Activated CD8-positive, alpha-beta T cell treated with anti-CD3 and anti-CD28 coated beads, Interleukin-2, amount 10 ng/mL, durations not matched to agents 7 days and 5 days (primary cell): ENCODE measurements at places on chromosomes 5 and 9. TPM values are rescaled to one million over a fixed set of nuclear protein-coding genes. Genes with fewer than 3 reads are reported as not detected.
A peak's percentile ranks its signal among the peaks of the same experiment; 100 is the strongest.

DNA sequence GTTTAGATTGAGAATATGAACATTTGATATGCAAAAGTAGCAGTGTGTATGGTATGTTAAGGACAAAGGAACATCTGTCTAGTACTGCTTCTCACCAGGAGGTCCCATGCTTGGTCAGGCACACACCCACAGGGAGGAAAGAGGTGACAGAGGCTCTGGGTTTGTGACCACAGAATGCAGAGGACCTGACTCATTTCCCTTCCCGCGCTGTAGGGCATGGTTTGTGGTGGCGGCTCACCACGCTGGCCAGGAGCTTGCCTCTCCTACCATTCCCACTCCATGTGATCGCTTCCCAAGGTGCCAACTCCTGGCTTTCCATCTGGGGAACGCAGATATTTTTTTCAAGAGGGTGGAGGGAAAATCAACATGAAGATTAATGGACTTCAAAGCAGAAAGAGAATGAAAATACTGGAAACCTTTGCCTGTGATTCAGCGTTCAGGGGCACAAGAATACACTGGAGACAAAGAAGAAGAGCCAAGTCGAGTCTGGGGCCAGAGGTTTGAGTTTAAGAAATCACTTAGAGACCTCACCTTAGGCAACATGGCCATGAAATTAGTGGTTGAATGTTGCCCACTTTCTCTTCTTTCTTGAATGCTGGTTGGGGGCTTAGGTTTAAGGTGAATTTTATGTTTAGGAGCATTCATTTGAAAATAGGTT, 477.8 kb downstream of the CCDC171 start:
- DNase-seq, result peak; percentile 66

DNA sequence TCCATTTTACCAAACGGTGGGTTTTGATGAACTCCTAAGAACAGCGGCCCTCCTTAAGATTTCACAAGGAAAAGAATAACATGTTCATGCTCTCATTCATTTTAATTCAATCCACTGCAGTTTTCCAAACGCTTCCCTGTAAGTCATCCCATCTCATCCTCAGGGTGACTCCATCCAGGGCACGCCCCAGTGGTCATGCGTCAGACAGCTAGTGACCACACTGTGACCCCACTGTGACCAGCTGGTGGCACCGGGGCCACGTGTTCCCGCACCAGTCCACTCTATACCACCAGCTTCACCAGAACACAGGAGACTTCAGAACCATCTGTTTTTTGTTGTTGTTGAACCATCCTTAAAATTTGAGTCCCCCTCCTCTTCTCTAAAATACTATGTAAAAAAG, 14.3 kb downstream of the ATPSCKMT start:
- DNase-seq, result no peak

- no peak for DNase-seq
Observed at GRCh38 chr5:169242849-169243186, 58.1 kb downstream of the SLIT3 start.

DNA sequence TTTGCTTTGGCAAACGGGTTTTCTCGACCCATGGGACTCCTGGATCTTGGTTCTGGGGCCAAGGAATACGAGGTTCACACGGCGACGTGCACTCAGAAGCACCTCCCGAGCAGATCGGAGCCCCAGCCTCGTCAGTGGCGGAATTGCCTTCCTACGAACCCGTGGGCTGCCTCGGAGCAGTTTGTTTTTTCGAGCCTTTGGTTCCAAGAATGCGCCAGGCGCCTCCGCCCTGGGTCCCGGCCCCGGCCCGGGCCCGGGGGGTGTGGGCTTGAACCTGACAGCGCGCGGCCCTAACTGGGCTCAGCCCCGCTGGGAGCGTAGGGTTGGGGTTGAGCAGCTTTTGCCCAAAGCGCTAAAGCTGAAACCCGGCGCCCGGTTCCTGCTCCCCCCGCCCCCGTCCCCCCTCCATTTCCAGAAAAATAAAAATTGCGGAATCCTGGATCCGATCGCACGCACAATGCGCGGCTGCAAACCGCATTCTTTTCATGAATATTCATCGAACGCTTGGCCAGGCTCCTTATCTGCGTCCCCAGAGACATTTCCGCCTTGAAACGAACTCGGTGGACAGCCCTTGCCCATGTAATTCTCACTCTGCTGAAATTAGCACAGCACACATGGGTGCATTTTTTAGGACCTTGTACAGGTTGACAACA, 1.0 kb downstream of the BASP1 start:
- no peak for DNase-seq

DNA sequence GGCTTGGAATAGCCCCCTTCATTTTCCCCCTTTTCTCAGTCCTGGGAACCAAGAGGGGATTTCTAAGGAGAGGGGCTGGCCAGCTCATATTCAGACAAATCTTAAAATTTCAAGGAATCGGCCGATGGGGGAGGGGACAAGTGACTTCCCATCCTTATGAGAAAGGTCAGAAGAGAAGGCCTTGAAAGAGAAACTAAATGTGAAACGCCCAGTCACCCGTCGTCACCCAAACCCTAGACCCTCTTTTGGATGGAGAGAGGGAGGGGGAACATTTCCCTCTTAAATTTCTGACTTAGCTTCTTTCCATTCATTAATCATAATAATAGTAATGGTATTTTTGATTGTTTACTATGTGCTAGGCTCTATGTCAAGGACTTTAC, 850 bp upstream of the CCL19 start:
- no peak for DNase-seq

- DNase-seq, result no peak
Observed at GRCh38 chr5:52895075-52895474, 94.1 kb upstream of the ITGA2 start.

DNA sequence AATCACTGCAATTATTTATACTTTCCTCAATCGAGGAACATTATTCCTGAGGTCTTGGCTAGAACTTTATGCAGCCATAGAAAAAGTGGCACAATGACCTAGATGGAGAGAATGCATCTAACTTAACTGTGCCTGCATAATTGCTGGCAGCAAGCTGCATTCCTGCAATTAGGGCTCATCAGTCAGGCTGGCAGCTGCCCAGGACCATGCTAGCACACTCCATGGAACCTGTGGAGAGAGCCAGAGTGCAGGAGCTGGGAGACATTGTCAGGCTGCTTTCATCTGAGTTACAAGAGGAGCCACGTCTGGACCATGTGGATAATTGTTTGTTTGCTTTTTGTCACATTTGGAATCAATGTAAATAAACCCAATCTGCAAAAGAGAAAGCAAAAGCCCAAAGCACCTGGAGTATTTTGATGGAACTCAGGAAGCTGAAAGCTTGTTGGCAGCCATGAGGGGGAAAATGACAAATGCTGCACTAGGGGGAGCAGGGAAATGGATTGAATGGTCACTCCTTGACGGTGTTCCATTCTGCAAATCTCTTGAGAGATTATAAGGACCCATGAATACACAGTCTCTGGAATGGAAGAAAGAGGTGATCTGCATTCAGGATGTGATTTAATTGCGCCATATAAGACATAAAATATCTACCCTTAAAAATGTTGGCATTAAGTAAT, 839.9 kb downstream of the MAT2B start:
- DNase-seq, result no peak

DNA sequence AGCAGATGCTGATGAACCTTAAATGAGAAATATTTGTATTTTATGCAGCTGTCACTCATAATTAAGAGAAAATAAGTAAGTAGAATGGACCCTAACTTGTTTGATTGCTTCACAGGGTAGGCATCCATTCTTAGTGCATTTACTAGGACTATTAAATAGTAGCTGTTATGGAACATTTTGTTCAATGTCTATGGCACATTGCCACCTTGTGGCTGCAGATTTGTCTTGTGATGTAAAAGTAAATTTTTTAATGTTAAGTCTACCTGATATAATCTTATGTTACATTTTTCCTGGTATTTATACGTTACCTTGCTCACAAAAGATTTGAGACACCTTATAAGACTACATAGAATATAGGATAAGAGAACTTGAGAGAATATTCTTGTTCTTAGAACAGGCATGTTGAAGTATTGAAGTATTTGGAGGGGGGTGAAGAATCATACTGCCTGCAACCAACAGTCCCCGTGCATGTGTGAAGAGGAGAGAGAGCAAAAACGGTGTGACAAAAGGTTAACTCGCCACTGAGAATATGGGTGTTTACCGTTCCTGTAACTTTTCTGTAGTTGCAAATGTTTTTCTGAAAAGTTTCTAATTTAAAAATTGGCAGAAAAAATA, 161.1 kb downstream of the MAST4 start:
- DNase-seq, result peak; percentile 39

The PCDHB11 gene
- not detected for total RNA-seq

The TUT7 gene
- total RNA-seq, result 30.8 TPM
